ENCODE measurements at places on chromosomes 1 and 21. TPM values are rescaled to one million over a fixed set of nuclear protein-coding genes. Genes with fewer than 3 reads are reported as not detected.

The LCA5L gene
- 0.28 TPM for total RNA-seq

The DDAH1 gene
- total RNA-seq: 34.7 TPM

The CD160 gene
- total RNA-seq: not detected

The HPCAL4 gene
- not detected for total RNA-seq

The GRHL3 gene
- total RNA-seq: not detected

The FAM72C gene
- total RNA-seq: 1.5 TPM

The FMO2 gene
- total RNA-seq: 0.47 TPM

The CTSS gene
- total RNA-seq: 12.9 TPM

The LAMC2 gene
- 0.99 TPM for total RNA-seq
